Dorsolateral prefrontal cortex (tissue), 122 donors: ENCODE measurements at places on chromosomes 2 and 18.

DNA sequence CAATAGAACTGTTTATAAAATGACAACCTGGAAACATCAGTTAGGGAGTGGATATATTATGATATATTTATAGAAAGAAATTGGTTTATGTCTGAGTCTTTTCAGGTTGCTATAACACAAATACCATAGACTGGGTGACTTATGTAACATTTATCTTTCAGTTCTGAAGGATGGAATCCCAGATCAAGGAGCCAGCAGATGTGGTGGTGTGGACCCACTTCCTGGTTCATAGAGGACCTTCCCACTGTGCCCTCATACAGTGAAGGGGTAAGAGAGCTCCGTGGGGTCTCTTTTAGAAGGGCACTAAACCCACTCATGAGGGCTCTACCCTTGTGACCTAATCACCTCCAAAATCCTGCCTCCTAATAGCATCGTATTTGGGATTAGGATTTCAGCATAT lies 86.7 kb downstream of the BCL2 start:
- no peak for DNase-seq

GRCh38 chr18:76824754-76825153 lies 2.4 kb downstream of the ZNF236 start:
- DNase-seq, result no peak

DNA sequence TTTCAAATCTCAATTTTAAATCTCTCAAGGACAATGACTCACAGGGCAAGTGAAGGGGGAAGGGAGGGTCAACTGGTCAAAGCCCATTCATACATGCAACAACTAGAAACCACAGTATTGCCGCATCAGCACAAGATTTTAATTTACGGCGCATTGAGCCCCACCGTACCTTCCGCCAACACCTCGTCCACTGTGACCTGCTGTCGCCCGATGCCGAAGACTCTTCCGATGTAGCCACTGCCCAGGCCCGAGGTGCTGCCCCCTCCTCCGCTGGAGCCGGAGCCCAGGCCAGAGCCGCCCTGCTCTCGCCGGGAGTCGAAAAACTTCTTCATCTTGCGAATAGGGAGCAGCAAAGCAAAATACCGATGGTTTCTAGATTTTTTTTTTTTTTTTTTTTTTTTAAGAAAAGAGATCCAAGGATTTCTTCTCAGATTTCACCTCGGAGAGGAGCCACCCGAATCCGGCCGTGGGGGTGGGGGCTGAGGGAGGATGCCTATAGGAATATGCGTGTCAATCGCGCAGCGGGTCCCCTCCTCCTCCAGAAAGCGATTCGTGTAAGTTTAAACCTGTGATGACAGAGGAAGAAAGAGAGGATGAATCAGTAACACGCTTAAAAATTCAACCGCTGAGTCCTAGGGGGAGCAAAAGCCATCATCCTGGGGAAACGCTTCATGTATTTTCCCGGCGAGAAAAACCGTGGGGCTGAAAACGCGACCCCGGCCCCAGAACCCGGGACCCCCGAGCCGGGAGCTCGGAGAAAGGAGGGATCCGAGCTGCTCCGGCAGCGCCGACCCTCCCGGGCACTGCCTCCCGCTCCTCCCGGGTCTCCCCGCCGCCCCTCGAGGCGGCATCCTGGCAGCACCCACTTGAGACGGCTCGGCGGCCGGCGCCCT lies 584 bp downstream of the AAK1 start:
- DNase-seq, result peak; percentile 77

DNA sequence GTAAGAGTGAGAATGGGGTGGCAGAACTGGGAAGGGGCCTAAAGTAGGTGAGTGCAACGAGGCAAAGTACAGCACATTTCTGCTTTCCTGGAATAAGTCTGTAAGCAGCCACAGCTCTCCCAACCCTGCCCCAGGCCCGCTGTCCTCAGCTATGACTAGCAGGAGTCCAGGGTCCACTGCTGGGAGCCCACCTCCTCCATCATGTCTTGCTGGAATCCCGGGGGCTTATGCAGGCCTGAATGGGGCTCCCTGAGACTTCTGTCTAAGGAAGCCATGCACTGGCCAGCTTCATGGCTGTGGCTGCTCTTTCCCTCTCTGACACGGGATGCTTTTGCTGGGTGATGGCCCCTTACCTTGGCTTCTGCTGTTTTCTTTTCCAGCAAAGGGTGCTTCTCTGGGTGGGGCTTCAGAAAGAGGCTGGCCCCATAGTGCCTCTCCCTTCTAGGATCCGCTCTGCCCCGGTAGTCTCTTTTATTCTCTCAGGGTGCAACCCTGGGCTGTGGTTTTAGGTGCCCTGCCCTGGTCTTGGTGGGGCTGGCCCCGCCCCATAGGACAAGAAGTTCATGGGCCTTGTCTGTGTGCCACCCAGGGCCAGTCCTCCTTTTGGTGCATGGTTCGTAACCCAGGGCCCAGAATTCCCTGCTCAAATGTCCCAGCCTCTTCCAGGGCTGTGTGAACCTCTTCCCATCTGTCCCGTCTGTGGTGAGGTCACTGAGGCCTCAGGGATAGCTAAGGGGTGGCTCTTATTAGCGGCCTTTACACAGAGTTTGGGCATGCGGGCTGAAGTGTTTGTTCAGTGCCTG lies 33.8 kb upstream of the POLE4 start:
- no peak for DNase-seq

DNA sequence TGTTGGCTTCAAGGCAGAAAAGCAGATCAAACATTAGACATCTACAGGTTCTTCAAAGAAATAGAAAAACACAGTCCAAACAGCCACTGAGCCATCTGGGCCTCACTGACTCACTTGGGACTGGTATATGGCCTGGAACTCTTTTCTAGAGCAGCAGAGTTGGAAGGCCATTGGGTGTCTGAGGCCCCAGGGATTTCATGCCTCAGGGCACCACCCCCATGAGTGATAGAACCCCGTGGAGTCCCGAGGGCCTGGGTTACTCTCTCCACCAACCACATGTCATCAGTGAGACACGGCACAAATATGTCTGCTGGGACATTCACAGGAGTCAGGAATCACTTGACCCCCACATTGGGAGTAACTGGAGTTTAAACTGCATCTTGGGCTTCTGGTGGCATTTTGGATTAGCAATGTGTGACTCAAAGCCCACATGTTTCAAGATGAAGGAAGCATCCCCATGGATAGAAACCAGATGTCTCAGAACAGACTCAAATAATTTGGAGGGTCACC lies 44.0 kb downstream of the CAPN13 start:
- no peak for DNase-seq

DNA sequence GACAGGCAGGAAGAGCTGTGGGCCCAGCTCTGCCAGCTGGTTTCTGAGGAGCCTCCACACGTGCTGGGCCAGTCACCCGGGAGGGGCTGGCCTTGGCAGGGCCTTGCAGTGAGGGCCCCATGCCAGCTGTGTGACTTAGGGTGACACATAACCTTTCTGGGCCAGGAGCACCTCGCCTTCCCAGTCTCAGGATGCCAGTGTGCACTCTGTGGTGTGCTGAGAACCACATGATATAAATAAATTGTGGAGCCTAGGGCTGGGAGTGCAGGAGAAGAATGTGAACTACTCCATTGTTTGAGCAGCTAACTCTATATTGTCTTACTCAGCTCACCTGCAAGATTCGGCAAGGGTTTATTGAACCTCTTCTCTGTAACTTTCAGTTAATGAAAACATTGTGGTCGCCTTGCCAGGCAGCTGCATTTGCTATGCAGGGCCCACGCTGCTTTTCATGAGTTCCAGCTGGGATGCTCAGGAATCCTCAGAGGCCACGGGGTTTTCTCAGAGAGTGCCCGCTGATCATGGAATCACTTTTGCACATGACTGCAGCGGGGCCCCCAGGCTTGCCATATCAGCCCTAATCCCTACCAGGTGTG lies 222.3 kb downstream of the SH3RF3 start:
- DNase-seq, result no peak

DNA sequence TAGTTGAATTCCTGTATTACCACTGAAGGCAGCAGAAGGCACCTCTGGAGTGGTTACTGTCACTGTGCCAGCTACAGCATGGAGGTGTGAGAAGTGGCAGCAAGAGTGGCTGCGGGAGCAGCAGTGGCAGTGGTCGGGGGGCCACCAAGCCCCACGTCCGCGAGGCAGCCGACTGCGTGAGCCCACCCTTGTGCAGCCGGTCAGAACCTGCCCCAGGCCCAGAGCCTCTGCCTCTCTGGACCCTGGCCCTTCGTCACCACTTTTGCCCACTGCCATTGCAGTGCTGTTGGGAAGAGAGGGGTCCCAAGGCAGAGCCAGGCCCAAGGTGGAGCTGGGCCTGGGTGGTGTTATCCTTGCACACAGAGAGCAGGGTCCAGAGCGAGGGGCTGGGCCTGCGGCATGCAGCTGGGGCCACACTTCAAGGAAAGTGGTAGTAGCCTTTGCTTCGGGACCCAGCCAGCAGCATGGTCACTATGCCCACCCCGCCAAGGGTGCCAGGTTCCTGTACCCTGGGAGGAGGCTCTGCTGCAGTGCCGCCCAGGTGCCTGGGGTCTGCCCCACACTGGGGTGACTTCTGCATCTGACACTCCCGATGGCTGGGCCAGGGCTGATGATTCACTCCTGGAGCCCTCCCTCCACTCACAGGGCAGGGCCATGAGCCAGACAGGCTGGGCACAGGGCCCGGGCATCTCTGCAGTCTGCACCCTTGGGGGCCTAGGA lies 450.1 kb upstream of the LRATD1 start:
- DNase-seq, result no peak
